ENCODE measurements at places on chromosomes 6 and 20.

GRCh38 chr20:36273414-36274180 lies 32.5 kb upstream of the DLGAP4 start:
- peak; percentile 10 for DNase-seq

- no peak for DNase-seq
Observed at GRCh38 chr20:23585449-23585807, 17.1 kb upstream of the CST9L start.

- no peak for DNase-seq
Observed at GRCh38 chr6:141688916-141689315, 443.8 kb upstream of the GJE1 start.

DNA sequence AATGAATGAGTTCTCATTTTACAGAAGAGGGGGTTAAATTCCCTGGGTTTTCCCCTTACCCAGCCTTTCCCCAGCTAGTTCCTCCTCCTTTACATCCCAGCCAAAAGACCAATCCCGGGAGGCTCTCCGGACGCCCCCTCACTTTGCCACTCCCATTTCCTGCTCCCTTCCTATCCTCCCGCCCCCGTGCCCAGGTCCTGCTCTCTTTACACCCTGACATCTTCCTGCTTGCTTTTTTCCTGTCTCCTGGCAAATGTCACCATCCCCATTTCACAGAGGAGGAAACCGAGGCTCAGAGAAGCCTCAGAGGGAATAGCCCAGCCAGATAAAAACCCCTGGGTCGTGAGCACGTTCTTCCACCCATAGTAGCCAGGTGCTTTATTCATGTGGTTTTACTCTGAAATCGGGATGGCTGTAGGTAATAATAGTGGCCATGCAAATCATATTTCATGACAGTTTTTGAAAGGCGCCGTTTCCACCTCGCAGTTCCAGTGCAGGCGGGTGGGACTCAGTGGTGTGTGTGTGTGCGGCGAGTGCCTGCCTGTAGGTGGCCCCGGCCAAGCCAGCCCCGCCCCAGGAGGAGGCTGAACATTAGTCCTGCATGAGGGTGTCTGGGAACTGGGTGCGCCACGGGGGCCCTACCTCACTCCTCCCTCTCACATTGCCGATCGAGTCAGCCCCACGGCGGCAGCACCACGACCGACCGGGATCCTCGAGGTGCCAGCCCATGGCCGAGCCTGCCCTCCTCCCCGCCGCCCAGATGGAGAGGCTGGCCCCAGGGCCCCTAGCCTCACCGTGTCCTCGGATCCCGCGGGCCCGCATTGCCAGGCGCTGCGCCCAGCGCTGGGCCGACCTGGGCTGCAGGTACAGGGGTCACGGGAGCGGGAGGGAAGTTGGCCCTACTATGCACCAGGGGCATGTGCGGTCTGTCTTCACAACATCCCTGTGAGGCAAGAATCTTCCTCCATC lies at the start of gene ARHGAP40:
Gene ARHGAP40 (plus strand): TSS at position 594 of the 969 bp plus-strand sequence.
- peak; percentile 24 for DNase-seq

GRCh38 chr6:24547243-24547642 lies 52.5 kb downstream of the ALDH5A1 start:
- DNase-seq, result no peak

DNA sequence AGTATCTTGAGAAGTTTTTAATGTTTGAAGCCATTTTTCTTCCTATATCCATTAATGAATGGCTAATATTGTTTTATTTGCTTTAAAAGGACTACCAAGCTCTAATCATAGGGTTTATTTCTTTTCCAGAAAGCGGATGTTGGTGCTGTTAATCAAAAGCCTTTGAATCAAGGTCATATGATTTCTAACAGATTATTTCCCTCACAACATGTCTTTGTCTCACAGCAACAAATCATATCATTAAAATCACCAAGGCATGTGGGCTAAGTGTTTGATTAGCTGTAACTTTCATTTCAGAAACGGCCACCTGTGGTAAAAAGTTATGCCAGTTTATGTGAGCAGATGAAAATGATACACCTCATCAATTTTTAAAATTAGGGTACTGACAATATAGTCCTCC lies 21.7 kb downstream of the TRAF3IP2 start:
- no peak for DNase-seq
